Regular cardiac myocyte (primary cell): ENCODE measurements at places on chromosomes 1 and 21. TPM values are rescaled to one million over a fixed set of nuclear protein-coding genes. Genes with fewer than 3 reads are reported as not detected.

AMY2A gene
- total RNA-seq: not detected in 2 replicates

ECM1 gene
- total RNA-seq: 8.2 and 13.8 TPM in 2 replicates

C1orf210 gene
- not detected in 2 replicates for total RNA-seq

KIRREL1 gene
- 92.4 and 146 TPM in 2 replicates for total RNA-seq

BLACAT1 gene
- total RNA-seq: not detected in 2 replicates

UBXN10 gene
- total RNA-seq: under 0.01 and 0.28 TPM in 2 replicates

HSD3B1 gene
- total RNA-seq: not detected in 2 replicates

TADA1 gene
- total RNA-seq: 11.8 and 12.5 TPM in 2 replicates

ELAPOR1 gene
- total RNA-seq: under 0.01 and 0.28 TPM in 2 replicates

DIPK1A gene
- 20.1 and 27.9 TPM in 2 replicates for total RNA-seq

ASAP3 gene
- 10.5 and 32.1 TPM in 2 replicates for total RNA-seq

OR11L1 gene
- not detected in 2 replicates for total RNA-seq

TMPRSS2 gene
- total RNA-seq: not detected in 2 replicates

VWA5B1 gene
- total RNA-seq: not detected in 2 replicates

HMCN1 gene
- total RNA-seq: 22.6 and 84.0 TPM in 2 replicates

CLCNKA gene
- total RNA-seq: not detected in 2 replicates
